DMS153 (cell line): ENCODE measurements at places on chromosomes 12 and 14.

DNA sequence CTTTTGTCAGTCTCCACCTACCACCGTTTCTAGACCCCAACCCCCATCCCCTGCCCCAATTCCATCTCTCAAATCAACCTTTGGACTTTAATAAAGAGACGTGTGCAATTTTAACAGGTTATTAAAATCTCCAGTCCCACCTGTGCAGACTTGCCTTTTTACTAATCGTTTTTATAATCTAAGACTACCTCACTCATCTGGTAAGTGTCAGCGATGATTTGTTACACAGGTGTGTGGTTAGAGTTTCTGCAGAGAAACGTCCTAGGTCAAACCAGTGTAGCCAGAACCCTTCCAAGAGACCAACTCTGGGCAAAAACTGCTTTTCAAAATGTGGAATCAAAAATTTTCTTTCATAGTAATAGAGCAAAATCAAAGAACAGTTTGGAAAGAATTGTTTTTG is 60.4 kb upstream of the PELI2 start:
- peak; percentile 65 for DNase-seq

DNA sequence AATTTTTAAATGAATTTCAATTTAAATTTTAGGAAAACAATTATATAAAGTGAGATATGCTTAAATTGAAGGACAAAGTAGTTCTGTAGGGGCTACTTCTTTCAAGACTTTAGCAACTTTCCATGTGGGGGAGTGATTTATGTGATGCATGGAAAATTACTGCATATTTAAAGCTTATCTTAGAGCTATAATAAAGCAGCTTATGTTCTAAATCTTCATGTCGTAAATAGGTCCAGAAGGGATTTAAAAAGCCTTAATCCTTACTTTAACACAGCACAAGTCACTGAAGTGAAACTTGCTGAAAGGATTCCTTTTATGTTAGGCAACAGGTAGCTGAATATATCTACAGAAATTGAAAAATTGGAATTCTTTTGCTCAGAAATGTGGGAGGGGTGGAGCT is 340.4 kb downstream of the NAV3 start:
- no peak for DNase-seq

GRCh38 chr14:24367514-24368211 is at the start of gene NFATC4:
NFATC4 (plus strand) TSS chr14:24368184; CDS start chr14:24368341, 157 bp downstream.
- DNase-seq, result peak; percentile 90

GRCh38 chr12:124224535-124225110 is 70.3 kb upstream of the RFLNA start:
- no peak for DNase-seq

GRCh38 chr14:52473557-52473956 is 78.7 kb downstream of the TXNDC16 start:
- peak; percentile 2 for DNase-seq

DNA sequence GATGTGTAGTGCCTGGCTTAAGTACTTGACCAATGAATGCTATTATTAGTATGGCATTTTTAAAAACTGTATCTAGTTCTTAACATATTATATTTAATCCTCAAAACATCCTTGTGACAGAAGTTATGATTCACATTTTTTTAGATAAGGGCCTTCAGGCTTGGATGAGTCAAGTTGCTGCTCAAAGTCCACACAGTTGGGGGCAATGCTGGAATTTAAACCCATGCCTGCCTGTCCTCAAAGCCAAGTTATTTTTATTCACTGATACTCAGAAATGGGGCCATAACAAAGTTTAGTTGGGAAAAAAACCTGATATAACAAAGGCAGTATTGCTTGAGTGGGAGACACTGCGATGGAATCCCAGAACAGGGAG is 50.6 kb downstream of the RFX4 start:
- no peak for DNase-seq

- no peak for DNase-seq
These were observed 94.1 kb downstream of the GPHN start for GRCh38 chr14:66601932-66602578.

- DNase-seq, result no peak
These were observed 29.3 kb upstream of the PELI2 start for GRCh38 chr14:56088941-56089340.

- peak; percentile 44 for DNase-seq
These were observed 1.3 kb upstream of the OAS3 start for GRCh38 chr12:112936927-112937326.

- no peak for DNase-seq
These were observed 28.5 kb downstream of the SLC8B1 start for GRCh38 chr12:113306382-113306781.

DNA sequence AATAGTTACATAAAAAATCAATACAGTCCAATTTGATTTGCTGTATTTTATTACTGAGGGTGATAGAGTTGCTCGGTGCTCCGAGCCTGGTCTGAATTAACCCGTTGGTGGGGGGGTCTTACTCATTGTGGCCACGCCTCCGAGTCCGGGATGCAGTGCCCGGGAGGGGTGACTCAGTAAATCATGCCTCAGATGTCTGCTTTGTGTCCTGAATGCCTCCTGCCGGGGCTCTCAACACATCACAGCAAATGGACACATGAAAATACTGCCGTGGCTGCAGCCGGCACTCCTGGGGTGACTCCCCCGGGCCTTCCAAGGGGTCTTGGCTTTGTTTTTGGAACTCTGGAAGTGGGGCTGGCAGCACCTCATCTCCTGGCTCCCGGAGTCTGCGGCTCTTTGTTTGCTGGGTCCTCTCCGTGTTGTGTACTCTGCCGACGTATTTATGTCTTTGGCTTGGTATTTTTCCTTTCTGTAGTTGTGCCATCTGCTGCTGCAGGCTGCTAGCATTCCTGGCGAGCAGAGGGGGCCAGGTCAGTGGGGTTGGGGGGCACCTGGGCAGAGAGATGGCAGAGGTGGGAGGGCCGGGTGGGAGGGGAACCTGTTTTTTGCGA is 129.0 kb downstream of the AACS start:
- DNase-seq, result no peak

DNA sequence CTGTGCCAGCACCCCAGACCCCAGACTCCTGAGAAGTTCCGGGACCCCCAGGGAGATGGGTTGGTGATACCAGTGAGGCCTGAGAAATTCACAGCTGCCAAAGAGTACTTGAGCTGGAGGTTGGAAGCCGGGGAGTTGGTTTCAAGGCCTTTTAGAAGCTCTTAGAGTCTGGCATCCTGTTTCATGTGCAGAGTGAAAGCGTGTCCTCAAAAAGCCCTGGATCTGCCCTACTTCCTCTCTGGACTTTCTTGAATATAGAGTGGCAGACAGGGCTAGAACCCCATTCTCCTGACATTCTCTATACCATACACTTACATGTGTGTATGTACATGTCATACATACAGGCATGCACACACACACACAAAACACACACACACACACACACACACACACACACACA is 31.3 kb upstream of the PPM1A start:
- DNase-seq, result no peak

- DNase-seq, result no peak
These were observed 196.8 kb upstream of the STXBP6 start for GRCh38 chr14:25246751-25247150.

DNA sequence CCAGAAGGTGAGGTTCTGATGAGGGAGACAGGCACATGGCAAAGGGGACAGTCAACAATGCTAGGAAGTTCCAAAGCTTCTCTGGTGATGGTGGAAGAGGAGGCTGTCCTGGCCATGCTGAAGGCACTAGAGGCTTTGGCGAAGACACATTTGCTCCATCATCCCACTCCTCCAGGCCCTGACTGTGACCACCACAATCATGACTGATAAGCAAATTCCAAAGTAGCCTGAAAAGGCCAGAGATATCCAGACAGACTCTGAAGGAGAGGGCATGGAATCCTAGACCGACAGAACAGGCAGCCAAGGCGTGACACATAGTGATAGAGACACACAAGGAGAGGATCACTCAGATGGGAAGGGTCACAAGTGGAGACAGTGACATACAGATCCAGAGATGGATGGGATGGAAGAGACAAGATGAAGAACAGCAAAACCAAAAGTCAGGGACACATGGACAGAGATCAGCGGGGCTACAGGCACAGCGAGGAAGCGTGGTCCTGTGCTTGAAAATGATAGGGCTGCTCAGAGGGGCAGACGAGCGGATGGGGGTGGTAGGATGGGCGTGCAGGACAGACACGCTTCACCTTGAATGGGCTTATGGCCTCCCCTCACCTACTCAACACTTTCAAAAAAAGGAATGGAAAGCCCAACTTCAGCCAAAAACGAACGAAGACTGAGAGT is 1.3 kb downstream of the ZFHX2 start:
- no peak for DNase-seq

- DNase-seq, result no peak
These were observed 122.4 kb downstream of the TSPAN9 start for GRCh38 chr12:3199551-3200031.

DNA sequence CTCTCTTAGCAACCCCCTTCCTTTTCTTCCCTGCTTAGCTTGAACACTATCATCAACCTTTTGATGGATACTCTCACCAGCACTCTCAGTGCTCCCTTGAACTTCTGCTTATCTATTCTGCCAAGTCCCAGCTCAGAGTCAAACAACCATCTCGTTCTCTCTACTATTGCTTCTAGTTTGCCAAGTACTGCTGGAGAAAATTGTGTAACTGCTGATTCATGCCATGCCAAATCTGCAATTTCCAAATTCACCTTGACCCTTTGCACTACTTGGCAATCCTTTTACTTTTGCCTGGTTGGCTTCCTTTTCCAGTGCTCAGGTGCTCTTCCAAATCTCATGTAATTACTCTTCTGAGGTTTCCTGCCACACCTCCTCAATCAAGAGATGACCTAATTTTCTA is 2.8 kb upstream of the CCDC196 start:
- no peak for DNase-seq

- no peak for DNase-seq
These were observed 530.1 kb upstream of the ATP2B1 start for GRCh38 chr12:90238663-90239271.

- DNase-seq, result no peak
These were observed 108.7 kb upstream of the NCOR2 start for GRCh38 chr12:124675881-124676713.

DNA sequence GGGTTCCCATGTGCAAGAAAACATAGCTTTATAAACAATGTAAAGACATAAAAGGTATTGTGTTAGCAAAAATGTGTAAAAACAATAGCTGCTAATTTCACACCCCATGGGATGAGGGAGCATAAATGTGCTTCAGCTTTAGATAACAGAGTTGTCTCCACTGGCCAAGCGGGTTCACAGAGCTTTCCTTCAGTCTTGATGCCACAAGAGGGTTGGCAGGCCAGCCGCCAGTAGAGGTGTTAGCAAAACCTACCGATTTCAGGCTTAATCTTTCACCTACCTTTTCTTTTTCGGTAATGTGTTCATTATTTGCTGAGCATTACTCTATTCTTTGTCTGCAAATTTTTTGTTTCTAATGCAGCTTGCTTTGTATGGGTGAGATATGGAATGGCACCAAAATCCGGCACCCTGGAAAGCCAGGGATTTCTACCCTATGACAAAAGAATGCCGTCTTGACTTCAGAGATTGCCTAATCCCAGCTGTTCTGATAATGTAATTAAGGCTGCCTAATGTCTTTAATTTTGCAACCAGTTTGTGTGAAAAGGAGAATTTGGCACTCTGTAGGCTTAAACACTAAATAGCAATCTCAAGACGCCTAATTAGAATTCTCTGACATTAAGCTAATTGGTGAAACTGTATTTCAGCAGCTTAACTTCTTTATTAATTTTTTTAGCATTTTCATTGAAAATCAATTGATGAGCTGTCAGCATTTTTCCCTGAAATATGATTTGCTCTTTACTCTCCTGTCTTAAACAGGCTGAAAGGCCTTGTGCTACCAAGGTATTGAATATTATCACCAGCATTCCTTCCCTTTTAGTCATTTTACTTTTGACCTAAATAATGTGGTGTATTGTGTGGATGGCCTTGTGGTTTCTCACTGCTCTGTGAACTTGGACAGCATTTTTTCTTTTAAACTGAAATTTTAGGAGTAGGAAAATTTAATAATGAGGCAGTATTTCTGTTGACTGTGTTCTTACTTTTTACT is 60.7 kb downstream of the POLR3B start:
- no peak for DNase-seq

- no peak for DNase-seq
These were observed 77.4 kb downstream of the ST8SIA1 start for GRCh38 chr12:22257100-22257499.

DNA sequence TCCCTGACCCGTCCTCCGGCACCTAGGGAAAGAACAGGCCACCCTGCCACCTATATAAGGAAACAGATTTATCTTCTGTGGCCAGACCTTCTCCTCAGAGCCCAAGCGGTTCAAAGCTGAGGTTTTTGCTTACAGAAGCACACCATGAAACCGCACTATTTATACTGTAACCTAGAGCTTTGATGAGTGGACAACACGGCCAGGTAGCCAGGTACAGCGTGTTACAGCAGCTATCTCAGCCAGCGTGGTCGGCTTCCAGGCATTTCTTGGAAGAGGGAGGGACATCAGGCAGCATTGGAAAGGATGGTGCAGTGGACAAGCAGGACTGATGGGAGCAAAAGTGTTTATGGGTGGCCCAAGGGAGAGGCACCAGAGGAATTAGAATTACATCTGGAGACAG is 34.4 kb downstream of the TTC7B start:
- DNase-seq, result no peak

DNA sequence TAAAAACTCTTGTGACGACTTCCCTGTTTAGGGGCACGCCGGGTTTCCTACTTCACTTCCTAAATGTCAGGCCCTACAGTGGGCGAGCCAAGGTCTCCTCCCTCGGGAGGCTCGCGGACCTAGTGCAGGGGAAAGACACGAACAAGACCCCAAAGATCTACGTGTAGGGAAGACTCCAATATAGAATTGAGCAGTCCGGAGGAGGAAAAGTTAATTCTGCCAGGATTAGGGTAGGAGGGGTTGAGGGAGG is 564 bp downstream of the ATXN3 start:
- DNase-seq, result no peak

GRCh38 chr12:127677537-127678131 is 589.3 kb upstream of the TMEM132C start:
- DNase-seq, result peak; percentile 78

DNA sequence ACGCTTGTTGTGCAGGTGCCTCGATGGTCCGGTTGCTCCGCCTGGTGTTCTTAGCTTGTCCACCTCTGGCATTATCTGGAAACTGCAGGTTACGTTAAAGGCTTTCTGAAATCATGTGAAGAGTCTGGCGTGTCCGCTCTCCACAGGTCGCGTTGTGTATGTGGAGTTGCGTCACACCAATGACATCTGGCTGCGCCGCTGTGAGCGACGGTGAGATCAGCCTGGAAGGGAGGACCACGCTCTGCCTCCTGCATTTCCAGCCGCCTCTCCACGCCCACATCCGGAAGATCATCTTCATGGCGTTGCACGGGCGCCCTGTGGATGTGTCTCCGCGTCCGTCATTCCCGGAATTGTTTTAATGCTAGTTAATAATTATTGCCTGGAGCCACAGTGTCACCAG is 50.6 kb upstream of the GALNT9 start:
- DNase-seq, result peak; percentile 63

GRCh38 chr14:99179506-99179905 is 92.5 kb downstream of the BCL11B start:
- DNase-seq, result no peak

- no peak for DNase-seq
These were observed 9.3 kb downstream of the EPS8 start for GRCh38 chr12:15779925-15780324.
